NCI-H1694 (cell line): ENCODE measurements at places on chromosomes 3 and 15.

- no peak for DNase-seq
Measured at GRCh38 chr15:50260969-50261496, 4.5 kb downstream of the HDC start.

- no peak for DNase-seq
Measured at GRCh38 chr3:188948281-188948996, 223.3 kb upstream of the TPRG1 start.

DNA sequence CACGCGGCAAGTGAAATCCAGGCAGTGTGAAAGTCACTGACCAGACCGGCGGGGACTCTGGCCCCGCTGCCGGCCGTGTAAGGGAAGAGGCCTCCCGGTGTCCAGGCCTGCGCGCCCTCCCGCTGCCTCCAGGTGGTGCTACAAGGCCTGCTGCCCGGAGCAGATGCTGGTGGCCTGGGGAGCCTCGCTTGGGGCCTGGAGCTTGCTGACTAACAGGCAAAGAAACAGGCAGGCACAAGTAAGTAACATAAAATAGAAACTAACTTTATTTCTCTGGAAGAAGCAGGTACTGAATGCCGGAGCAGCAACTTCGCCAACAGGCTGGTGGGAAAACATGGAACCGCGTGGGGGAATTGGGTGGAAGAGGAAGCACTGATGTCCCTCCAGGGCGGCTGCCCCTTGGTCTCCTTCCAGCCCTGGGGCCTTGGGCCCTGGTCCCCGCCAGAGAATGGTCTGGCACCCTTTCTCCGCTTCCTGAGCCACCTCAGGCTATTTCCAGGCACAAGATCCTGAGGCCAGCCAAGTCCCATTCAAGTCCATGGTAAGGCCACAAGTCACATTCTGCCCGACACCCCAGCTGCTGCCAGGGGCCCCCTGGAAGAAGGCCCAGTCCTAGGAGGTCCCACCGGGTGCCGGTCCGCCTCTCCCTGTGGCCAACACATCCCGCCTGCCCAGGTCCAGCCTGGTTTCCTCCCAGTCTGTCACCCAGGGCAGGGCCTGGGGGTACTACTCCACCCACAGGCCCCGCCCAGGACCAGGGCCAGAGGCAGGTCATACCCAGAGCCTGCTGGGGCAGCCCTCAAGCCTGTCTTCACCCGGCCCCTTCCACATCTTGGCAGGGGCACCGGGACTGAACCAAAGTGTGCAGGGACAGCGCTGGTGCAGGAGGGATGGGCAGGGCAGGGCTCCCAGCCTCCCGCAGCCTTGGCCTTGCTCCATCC lies 45.0 kb downstream of the TNK2 start:
- DNase-seq, result peak; percentile 11

GRCh38 chr3:180698760-180699270 lies 19.5 kb upstream of the CCDC39 start:
- DNase-seq, result no peak

- no peak for DNase-seq
Measured at GRCh38 chr3:139541532-139542288, 2.2 kb upstream of the RBP1 start.

DNA sequence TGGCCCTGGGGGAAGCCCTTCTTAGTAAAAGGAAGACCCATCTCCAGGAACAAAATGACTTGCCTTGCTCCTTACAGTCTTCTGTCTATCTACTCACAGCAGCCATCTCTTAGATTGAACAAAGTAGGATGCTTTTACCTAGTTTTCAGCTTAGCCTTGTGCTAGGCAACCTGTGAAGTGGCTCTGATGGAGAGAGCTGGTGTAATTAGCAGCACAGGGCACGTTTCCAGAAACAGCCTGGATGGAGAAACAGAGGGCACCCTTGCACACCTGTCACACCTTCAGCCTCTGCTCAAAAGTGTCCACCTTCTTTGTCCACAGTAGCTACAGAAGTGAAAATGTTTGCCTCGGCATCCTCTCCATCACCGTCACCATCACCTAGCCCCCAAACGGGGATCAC lies 292.9 kb downstream of the RORA start:
- no peak for DNase-seq

- DNase-seq, result no peak
Measured at GRCh38 chr15:44144184-44144583, 50.9 kb downstream of the FRMD5 start.

DNA sequence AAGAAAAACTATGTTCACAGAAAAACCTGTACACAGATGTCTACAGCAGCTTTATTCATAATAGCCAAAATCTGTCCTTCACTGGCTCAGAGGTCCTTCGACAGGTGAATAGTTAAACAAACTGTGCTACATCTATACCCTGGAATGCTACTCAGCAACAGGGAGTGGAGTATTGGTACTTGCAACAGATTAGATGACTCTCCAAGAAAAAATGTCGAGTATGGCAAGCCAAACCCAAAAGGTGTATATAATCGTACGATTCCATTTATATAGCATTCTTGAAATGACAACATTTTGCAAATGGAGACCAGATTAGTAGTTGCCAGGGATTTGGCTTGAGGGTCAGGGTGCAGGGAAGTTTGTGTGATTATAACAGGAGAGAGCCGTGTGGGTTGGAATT lies 22.4 kb upstream of the RGMA start:
- no peak for DNase-seq

- DNase-seq, result no peak
Measured at GRCh38 chr3:46624533-46624932, 12.2 kb downstream of the FAM240A start.

DNA sequence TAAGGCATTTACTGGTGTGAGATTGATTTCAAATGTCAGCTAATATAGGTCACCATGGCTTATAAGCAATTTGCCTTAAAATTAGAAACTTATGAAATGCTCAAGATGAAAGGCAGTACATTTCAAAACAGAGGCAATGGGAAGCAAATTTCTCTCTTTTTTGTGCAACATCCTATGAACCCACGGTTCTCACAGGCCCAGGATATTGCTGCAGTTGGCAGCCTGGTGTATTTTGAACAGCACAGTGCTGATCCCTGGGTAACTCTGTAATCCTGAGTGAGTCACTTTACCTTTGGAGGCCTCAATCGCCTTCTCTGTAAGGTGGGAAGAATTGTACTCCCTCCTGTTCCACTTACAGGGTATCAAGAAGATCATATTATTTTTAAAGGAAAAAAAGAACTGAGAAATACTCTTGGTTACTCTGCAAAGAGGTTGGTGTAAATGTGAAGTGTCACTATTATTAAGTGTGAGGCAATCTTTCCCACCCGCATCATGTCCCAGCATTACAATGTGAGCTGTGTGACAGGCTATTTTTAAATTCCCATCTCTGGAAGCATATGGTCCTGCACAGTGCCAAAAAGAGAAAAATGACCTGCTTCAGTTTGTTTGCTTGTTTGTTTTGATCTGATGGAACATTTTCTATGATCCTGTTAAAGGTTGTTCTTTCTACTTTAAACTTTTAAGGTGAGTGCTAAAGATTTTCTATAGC lies 190.1 kb upstream of the LPP start:
- DNase-seq, result peak; percentile 75
